ENCODE measurements at places on chromosomes 5 and 9.

- no peak for DNase-seq
Observed at GRCh38 chr5:96565582-96566265, 96.5 kb upstream of the CAST start.

DNA sequence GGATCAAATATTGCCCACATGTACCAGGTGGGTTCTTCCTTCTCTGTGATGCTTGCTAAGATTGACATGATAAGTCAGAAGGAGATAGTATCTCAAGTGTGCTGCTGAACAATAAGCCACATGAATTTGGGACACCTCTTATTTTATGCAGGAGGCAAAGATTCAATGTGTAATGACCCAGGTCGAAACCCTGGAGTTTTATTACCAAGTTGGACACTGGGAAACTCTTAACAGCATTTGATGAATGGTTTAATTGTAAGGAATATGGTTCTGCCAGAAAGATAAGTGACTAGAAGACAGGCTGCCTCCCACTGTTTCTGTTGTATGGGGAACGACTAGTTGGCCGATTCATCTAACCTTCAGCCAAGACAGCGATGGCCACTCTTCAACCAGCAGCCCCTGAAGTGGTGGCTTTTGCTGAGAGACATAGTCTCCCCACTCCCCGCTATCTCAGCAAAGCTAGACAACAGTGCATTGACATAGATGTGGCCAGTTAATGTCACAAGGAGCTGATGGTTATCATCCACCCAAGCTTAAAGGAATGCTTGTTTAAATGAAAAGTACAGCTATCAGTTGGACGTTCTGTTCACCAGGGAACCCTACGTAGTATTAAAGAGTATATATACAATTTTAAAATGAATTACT lies 407.7 kb downstream of the KDM4C start:
- DNase-seq, result no peak

GRCh38 chr9:129362287-129363000 lies 184.4 kb upstream of the IER5L start:
- no peak for DNase-seq

DNA sequence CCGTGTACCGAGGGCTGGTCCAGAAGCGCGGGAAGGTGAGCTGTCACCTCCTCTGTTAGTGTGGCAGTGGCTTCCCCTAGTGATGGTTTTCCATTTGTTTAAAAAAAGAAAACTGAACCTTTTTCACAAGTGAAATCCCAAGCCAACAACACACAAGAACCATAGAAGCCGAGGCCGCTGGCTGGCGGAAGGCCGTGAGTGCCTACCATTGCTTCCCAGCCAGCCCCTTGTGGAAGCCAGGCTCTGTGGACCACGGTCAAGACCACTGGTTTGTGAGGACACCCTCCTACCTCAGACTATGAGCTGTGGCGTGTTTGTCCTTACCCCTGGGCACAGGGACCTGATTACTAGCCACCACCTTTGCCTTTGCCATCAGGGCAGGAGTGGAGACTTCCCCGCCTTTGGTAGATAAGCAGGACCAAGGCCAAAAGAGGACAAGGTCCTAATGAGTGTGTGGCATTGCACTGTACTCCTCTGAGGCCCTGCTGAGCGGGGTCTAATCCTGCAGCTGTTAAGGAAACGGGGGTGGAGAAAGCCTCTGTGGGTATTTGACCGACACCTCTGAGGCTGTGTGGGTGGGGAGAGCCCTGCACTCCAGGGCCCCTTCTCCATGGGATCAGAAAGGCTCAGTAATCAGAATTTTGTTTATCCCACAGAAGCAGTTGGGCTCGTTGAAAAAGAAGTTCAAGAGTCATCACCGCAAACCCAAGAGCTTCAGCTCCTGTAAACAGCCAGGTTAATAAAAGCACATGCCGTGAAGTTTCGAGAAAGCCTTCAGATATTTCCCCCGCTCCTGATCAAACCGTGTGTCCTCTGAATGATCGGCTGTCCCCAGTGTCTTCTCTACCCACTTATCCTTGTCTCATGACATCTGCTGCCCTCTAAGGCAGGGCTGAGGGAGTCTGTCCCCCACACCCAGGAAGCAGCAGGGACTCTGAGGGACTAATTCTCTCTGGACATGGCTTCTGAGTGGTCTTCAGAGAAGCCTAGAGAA lies 4.3 kb downstream of the SURF2 start:
- DNase-seq, result no peak

DNA sequence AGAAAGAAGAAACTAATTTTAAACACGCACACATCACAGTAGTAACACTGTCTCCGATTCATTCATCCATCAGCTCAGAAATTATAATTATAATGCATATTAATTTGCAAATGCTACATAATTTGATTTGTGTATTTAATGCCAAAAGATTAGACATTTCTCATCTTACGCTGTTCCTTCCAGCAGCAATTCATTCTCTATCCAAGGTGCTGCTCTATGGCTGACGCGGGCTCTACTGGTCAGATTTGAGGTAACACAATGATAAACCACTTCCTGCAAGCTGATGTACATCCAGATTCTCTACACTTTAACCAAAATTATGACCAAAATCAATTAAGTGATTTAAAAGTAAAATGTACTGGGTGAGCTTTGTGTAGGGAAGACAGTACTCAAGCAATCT lies 77.9 kb upstream of the ICE1 start:
- DNase-seq, result no peak

- DNase-seq, result peak; percentile 46
Observed at GRCh38 chr5:170338933-170339779, 41.6 kb upstream of the LCP2 start.

DNA sequence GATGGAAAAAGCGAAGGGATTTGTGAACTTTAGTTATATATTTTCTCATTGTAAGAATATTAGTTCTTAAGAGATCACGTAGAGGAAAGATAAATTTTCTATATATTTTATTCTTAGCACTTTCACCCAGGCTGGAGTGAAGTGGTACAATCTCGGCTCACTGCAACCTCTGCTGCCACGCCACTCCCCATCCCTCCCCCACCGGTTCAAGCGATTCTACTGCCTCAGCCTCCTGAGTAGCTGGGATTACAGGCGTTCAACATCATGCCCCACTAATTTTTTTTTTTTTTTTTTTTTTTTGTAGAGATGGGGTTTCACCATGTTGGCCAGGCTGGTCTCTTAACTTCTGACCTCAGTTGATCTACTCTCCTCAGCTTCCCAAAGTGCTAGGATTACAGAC lies 42.6 kb downstream of the RAB24 start:
- DNase-seq, result no peak

DNA sequence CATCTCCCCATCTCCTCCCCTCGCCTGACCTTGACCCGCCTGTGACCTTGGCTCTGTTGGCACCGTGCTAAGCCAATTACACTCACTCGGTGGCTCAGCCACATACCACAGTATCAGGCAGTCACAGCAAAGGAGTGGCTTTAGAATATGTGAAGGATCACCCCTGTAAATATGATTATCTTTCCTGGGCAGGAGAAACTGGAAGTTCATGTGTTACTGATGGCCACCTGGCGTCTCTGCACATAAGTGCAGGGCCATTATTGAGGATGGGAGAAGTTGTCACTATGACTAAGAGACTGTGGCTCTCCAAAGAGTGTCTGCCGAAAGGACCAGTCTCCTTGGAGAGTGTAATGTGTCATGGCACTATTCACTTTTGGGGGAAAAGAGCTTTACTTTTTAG lies 116.9 kb upstream of the S1PR3 start:
- no peak for DNase-seq

Measured in stimulated activated CD4-positive, alpha-beta T cell treated with anti-CD3 and anti-CD28 coated beads, Interleukin-2, amount 100 ng/mL, for 48 hours (primary cell).